Breast epithelium (tissue), 4 donors: ENCODE measurements at places on chromosomes 4 and X.

DNA sequence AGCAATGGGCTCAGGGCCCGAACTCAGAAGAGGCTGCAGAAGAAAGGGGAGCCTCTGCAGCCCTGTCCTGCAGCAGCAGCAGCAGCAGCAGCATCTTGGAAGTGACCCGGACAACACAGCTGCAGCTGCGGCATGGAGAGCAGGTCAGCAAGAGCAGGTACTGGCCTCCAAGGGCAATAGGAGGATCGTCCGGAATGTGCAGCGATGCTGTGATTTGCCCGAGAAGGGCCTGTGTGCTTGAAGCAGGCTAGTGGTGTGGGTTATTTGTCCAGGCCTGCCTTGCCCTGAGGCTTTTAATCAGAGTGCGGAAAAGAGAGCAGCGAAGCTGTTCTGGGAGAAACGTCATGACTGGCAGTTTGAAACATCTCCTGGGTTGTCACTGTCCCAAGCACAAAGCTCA is 126.0 kb downstream of the F11 start:
- no peak for DNase-seq

DNA sequence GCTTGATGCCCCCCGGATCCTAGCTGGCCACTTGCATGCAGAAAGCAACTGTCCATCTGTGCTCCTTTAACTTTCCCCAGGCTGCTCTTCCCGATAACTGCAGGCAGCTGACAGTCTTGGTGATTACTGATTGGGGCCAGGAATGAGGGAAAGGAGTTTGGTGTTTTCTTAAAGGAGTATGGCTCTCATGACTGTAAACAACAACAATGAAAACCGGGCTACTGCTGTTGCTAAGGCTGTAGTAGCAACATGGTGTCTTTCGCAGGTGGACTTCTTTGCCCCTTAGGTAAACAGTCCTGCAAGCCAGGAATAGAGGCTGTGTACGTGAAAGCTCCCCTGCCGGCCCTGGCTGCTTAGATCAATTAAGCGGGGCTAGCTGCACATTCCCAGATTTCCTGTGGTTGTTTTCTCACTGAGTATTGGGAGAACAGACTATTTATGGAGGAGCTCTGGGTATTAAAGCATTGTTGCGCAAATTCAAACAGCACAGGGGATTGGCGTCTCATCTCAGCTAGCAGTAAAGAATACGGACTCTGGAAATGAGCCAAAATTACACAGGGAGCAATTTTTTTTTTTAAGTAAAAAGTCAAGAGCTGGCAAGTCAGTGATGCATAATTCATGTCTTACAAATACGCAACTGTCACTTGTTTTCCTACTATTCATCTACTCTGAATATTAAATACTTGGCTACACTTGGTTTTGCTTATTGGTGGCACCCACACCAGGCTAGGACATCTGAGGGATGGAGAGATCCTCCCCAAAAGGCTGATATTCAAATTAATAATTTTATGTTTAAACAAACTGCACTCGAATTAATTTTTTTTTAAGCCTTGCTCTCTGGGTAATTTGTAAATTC is 61.6 kb upstream of the NAP1L5 start:
- DNase-seq: no peak

DNA sequence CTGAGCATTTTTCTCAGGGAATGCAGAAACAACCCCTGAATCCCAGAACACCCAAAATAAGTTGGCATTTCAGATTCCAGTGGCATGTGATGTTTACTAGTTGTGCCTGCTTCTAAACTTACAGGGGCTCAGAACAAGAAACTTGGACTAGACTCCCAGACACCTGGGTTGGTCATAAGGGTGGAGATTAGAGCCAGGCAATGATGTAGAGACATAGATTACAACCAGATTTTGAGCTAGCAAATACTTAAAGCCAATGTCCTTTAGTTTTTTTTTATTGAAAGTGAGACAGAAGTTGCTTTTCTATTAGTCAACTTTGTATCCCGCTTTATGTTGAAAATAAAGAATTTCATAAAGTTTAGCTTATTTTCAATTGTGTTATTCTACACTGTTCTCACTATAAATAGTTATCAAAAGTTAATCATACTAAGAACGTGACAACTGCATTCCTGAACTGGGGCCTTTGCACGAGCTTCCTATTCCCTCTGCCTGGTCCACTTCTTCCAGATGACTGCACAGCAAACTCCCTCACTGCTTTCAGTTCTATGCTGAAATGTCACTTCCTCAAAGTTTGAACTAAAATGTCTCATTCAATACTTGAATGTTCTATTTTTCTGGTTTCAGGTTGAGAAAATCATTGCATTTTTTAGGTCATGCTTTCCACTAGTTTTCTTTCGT is 224.7 kb upstream of the PPP1R2C start:
- no peak for DNase-seq

- no peak for DNase-seq
Observed at GRCh38 chr4:80438016-80438415, 102.5 kb downstream of the CFAP299 start.
